ENCODE measurements at places on chromosomes 11 and 22. TPM values are rescaled to one million over a fixed set of nuclear protein-coding genes. Genes with fewer than 3 reads are reported as not detected.

The CCDC116 gene
- 0.35 TPM for total RNA-seq

The CNIH2 gene
- not detected for total RNA-seq

The PYGM gene
- not detected for total RNA-seq

The ANKK1 gene
- total RNA-seq = 0.12 TPM

DNA sequence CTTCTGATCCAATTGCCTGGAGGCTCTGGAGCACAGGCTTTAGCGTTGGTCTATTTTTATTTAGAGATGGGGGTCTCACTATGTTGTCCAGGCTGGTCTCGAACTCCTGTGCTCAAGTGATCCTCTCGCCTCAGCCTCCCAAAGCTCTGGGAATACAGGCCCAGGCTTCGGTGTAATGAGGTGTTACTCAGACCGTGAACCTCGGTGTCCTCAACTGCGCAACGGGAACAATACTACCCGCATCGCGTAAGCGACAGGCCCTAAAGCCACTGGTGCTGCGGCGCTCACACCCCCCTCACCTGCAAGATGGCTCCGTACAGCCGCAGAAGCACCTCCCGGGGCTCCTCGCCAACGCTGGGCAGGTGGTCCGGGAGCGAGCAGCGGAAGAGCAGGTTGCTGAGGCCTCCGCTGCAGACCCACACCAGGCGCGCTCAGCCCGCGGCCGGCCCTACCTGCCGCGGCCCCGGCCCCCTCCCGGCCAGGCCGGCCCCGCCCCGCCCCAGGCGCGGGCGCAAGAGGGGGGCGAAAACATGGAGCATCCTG lies 628 bp downstream of the CHKB start:
- DNase-seq = no peak

DNA sequence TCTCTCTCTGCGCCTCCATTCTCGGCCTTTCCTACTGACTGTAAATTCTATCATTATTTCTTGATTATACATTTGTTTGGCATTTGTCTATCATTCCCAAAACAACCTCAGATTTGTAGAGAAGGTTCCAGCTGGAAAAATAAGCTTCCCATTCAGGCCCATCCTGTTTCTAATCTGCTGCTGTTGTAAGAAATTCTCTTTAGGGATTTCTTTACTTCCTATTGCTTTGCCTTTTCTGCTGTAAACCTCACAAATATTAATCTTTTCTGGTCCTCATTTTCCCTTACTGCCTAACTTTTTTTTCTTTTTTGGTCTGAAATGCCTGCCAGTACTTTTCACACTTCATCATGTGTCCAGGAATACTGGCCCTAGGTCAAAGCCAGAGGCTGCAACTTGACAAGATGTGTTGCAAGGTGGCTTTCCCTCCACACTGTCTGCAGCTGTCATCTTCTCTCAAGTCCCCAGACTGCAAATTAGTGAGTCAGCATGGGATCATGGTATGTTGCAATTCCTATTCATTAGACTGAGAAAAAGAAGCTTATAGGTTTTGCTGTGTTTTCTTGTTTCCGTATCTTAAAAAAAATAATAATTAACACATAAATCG lies 858.7 kb upstream of the CHORDC1 start:
- DNase-seq = no peak

DNA sequence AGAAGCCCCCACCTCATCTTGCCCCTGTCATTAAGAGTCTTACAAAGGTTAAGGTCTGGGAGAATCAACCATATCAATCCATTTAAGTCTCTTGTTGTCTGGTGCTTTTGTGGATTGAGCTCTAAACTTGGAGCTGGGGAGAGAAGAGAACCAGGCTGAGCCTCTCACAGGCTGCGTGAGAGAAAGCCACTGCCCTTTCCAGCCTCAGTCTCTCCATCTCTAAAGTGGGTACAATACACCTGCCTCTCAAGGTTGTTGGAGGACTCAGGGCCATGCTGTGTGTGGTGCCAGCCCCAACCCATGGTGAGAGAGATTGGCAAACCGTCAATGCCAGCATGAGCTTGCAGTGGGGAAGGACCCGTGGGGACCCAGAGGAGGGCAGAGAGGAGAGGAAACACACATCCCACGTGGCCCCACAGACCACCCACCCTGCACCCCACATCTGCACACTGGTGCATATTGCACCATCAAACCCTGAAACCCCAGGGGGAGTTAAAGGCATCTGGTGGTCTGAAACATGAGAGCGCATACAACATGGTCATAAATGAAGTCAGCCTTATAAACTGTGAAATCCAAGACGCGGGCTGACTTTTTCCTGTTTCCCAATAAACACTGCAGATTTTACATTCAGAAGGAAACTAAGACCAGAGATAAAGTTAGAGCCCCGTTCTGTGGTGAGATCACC lies 27.5 kb upstream of the FBLN1 start:
- DNase-seq = no peak

DNA sequence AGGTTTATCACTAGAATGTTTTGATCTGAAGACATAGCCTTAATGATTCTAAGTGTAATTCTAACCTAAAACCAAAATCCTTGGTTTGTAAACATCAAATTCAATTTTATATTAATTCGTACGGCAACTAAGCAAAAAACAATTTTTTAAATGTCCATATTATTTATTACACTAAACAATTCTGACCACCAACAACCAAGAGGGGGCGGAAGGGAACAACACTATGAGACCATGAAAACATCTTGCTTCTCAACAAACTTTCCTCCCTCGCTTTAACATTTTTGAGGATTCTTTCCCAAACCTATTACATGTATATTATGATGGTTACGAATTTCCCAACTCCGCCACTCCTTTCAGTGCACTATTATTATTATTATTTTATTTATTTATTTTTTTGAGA lies 6.5 kb upstream of the UCP2 start:
- no peak for DNase-seq

GRCh38 chr11:96741068-96741467 lies 351.3 kb downstream of the JRKL start:
- no peak for DNase-seq
